ENCODE measurements at places on chromosomes 16 and 17.

GRCh38 chr17:55069983-55070529 is 101.5 kb downstream of the STXBP4 start:
- DNase-seq, result no peak

DNA sequence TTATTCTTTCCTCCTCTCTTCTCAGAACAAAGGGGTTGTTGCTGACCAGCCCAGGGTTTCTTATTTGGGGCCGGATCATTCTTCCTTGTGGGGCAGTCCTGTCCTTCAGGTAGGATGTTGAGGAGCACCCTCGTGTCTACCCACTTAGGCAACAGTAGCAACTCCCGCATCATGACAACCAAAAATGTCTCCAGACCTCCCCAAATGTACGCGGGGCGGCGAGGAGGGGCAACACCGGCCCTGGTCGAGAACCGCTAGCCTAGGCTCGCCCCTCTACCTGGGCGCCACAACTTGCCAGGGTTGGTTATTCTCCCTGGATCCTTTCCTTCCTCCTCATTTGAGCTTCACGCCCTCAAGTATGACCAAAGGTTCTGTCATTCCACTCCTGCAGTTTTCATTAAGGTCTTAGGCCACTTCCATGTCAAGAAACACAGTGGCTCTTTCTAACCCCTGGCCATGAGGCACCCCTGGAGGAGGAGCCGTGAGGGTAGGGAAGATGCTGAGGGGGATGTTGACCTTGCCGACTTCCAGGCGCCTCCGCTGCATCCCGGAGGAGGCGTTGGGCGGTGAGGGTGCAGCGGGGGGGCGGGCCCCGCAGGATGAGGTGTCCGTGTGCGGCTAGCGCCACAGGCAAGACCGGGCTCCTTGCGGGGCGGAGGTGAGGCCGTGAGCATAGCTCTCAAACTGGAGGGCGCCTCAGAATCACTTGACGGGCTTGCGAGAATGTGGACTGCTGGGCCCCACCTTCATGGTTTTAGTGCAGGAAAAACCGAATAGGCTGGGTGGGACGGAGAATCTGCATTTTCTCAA is 712 bp upstream of the SPECC1 start:
- DNase-seq, result peak; percentile 3

DNA sequence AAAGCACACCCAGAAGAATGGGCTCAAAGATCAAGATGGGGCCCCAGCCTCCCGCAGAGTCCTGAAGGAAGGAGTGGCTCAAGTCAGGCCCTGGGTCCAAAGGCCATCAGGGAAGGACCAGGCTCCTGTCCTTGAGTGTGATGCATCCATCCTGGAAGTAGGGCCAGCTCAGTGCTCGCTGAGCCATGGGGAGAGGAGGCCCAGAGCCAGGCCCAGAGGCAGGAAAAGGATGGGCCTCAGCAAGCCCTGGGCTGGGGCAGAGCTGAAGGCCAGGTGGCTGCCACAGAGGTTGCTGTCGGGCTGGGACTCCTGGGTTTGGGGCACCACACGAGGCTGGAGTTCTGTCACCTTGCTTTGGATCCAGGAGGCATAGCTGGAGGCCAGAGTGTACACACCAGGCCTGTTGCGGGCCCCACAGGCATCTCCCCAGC is 3.7 kb downstream of the PRSS8 start:
- DNase-seq, result no peak

GRCh38 chr17:76696763-76697701 is 13.7 kb downstream of the MXRA7 start:
- DNase-seq, result peak; percentile 81

GRCh38 chr16:56637814-56638750 is at the start of gene MT1A:
TSS of gene MT1A (plus strand) at chr16:56638666. CDS start at chr16:56638739, 73 bp downstream.
- peak; percentile 49 for DNase-seq

- DNase-seq, result no peak
Measured at GRCh38 chr16:89257281-89257731, 39.8 kb downstream of the ZNF778 start.

DNA sequence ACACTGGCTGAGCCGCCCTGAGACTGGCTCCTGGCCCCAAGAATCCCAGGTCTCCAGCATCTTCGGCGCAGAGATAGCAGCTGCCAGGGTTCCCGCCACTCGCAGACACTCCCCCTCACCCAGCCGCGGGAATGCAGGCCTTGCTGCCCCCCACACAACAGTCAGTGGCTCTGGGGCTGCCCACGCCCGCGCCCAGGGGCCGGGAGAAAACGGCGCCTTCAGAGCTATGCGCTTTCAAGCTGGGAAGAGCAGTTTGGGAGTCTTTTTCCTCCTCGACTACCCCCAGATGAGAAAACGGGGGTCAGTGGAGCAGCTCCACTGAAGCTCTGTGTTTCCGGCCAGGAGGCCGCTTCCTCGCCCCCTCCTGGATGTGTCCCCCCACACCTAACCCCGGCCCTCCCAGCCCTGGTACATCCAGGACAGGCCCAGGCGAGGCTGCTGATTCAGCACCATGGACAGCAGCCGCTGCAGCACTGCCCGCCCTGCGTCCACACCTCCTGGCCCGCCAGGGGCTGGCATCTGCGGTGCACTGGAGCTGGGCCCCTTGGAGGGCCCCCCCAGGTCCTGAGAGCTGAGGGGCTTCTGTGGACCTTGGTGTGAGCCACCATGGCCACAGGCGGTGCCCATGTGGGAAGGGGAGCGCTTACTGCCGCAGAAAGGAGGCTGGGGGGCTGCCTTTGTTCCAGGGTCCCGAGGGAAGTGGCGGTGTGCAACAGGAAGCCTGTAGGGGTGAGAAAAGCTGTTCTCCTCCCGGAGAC is 35.7 kb downstream of the CACNA1H start:
- peak; percentile 51 for DNase-seq

- peak; percentile 44 for DNase-seq
Measured at GRCh38 chr16:58339452-58339981, 44.7 kb upstream of the PRSS54 start.

GRCh38 chr16:89670496-89671431 is 13.1 kb downstream of the SPATA33 start:
- DNase-seq, result peak; percentile 41

DNA sequence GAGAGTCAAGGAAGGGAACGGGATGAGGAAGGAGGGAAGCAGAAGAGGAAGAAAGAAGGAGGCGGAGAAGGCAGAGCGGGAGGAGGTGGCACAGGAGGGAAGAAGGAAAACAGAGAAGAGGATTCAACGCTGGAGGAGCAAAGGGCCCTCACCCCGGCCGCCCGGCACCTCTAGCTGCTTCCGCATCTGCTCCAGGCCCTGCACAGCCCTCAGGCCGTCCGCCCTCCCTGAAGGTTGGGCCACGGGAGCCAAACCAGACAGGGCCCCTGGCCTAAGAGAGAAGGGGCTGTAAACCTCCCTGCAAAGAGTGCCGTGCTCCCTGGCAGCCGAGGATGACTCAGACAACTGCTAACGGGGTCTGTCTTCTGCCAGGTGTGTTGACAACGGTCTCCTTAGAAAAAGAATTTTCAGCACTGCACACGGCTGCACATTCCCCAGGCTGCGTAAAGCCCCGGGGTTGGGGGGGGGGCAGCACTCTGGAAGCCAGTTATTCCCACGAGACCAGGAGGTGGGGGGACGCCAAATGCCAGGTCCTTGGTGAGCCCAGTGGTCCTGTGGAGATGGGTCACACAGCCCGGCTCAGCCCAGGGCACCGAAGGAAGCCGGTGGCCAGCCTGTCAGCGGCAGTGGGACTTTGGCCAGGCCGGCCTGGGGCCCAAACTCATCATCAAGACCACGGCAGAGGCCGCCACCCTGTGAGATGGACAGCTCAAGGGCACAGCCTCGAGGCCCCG is 29.1 kb downstream of the MRM3 start:
- DNase-seq, result no peak

GRCh38 chr17:61809816-61810392 is 53.4 kb downstream of the BRIP1 start:
- peak; percentile 79 for DNase-seq

DNA sequence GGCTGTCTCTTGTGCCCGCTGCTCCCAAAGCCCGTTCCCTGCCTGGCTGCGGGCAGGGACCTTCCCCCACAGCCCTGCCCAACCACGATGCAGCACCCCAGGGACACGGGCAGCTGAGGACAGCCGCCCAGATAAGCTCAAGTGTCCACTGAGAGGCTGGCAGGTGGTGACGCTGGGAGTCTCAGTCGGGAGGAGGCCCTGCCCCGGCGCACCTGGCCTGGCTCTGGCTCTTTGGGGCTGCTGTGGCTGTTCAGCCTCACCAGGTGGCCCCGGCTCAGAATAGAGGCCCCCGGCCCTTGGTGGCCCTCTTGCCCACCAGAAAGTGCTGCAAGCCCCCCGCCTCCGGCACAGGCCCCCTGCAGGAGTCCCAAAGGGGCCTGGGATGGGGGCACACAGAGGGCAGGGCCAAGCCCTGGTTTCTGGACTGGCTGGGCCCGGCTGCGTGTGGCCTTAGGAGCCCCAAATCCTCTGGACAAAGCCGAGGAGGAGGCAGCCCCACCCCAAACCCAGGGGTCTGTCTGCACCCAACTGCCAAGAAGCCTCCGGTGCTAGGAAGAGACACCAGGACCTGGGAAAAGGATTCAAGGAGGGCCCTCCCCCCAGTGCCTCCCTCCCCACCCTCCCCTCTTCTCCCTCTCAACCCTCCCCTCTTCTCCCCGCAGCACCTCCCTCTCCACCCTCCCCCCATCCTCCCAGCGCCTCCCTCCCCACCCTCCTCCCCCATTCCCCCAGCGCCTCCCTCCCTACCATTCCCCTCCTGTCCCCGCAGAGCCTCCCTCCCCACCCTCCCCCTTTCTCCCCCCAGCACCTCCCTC is 5.3 kb downstream of the NTHL1 start:
- no peak for DNase-seq

DNA sequence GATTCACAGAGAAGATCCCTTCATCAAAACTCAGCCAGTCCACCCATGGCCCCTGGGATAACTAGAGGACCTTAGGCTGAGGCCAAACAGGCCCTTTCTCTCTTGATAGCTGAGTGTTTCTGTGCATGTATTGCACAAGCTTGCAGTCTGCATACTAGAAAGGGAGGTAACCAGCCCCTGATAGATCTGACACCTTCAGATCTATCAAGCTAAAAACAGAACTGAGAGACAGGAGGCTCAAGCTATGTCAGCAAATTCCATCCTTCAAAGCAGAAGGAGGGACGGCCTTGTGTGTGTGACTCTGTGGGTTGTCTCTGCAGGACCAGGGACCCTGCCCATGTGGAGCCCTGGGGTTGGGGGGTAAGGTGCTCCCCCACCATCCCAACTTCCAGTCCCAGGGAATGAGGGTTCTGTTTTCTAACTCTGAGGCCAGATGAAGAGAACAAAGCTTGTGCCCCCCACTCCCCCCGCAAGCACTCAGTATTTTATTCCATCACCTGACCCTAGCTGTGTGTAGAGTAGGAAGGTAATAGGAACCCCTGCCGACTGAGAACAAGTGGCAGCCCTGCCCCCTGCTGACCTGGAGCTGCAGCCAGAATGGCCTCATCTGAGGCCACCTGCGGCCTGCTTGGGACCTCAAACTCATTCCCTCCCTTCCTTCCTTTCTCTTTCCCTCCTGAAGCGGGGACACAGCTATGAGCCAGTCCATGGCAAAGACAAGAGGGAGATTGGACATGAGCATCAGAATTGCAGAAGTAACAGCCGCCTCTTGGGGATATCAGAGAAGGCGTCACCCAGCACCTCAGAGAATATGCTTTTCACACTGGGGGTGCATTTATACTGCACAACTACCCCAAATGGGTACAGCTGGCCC is 63.8 kb downstream of the SMPD3 start:
- no peak for DNase-seq

DNA sequence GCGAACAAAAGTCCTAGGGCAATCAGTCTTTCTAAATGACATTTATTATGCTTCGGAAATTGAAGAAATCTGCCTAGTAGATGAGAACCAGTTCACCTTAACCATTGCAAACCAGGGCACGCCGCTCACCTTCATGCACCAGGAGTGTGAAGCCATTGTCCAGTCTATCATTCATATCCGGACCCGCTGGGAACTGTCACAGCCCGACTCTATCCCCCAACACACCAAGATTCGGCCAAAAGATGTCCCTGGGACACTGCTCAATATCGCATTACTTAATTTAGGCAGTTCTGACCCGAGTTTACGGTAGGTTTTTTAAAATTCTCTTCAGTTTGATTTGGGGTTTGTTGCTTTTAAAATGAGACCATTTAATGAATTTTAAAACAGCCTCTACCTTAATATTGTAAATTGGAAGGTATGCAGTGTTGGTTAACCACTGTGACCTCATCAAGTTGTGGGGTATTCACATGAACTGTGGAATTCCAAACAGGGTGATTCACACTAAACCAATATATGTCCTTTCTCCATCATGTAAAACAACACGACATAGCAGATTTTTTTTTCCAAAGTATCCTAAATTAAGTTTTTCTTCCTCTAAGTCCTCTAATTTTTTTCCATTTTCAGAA is 6.2 kb upstream of the EVI2A start:
- DNase-seq, result peak; percentile 81

GRCh38 chr17:10169290-10169689 is 29.1 kb downstream of the GAS7 start:
- DNase-seq, result no peak

- no peak for DNase-seq
Measured at GRCh38 chr17:28327031-28327607, 8.1 kb downstream of the TMEM97 start.

DNA sequence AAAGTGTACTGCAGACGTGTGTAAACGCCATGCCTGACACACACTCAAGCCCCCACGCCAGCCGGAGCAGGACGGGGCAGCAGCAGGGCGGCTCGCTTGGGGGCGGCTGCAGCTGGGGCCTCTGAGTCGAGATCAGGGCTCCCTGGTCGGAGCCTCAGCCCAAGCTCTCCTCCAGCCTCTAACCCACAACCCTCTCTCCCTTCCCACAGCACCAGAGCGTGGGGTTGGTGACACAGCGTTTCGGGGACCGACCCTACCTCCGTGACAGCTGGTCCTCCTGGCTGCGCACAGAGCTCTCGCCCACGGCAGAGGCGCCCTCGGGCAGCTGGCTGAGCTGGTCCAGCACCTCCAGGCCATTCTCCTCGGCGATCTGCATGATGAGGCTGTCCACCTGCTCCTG is 11.2 kb downstream of the CHMP1A start:
- DNase-seq, result no peak

DNA sequence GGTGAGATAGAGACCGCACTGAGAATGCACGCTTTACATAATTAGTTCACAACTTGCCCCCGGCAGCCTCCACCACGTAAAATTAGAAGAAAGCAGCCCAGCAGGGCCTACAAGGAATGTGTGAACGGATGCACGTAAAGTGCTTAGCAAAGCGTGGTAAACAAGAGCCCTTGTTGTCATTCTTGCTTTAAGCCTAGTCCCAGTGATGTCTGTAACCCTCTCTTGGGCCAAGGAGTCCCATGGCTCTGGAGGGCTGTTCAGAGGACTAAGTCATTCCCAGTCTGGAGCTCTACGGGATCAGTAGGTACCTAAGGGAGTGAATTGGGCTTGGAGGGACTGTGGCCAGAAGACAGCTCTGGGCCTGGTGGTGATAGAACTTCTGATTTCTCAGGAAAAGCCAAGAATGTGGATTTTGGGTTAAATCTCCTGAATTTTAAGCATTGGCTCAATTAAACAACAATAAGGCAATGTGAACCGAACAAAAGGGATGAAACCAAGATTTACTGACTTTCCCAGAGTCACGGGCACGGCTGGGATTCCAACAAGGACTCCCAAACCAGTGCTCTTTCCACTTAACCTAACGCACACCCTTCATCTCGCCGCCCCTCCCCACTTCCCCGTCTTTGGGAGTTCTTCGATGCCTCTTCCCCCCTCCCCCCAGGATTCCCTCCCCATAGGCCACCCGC is 775 bp upstream of the CHP2 start:
- no peak for DNase-seq

All from fibroblast of pulmonary artery (primary cell).